ENCODE measurements at places on chromosomes 4 and X. TPM values are rescaled to one million over a fixed set of nuclear protein-coding genes. Genes with fewer than 3 reads are reported as not detected.

The BTC gene
- total RNA-seq = not detected

The CCDC110 gene
- 0.75 TPM for total RNA-seq

The ENPEP gene
- under 0.01 TPM for total RNA-seq

The FAM47B gene
- not detected for total RNA-seq

The NMU gene
- total RNA-seq = 0.72 TPM

The PRSS12 gene
- 0.56 TPM for total RNA-seq

The TCEAL6 gene
- total RNA-seq = not detected

The PDLIM5 gene
- total RNA-seq = 124 TPM

The SGMS2 gene
- 37.9 TPM for total RNA-seq

The ITGB1BP2 gene
- 2.1 TPM for total RNA-seq

The GPM6B gene
- 2.4 TPM for total RNA-seq

The DKC1 gene
- total RNA-seq = 59.9 TPM

The IGSF1 gene
- total RNA-seq = under 0.01 TPM

The CCDC120 gene
- total RNA-seq = 0.45 TPM

The UBE2K gene
- 20.0 TPM for total RNA-seq

The DCAF12L2 gene
- under 0.01 TPM for total RNA-seq

The AREG gene
- 0.09 TPM for total RNA-seq

The GJB1 gene
- total RNA-seq = not detected

The PPEF1 gene
- not detected for total RNA-seq

The STARD8 gene
- 6.1 TPM for total RNA-seq

The TMEM271 gene
- not detected for total RNA-seq

The PDLIM3 gene
- total RNA-seq = 17.1 TPM

The VEGFD gene
- total RNA-seq = 0.09 TPM

The NR0B1 gene
- not detected for total RNA-seq

The NAT8L gene
- total RNA-seq = 0.09 TPM

The GYPB gene
- total RNA-seq = not detected

The MAGEA12 gene
- total RNA-seq = not detected

The ERCC6L gene
- 4.2 TPM for total RNA-seq

The TEX13C gene
- not detected for total RNA-seq

The RBM46 gene
- total RNA-seq = not detected

The XAGE1A gene
- not detected for total RNA-seq

The MRPS18C gene
- total RNA-seq = 34.3 TPM

The SPANXN3 gene
- total RNA-seq = not detected

The PFKFB1 gene
- total RNA-seq = not detected

The VGLL1 gene
- not detected for total RNA-seq

The STOX2 gene
- total RNA-seq = 0.09 TPM

The CDK16 gene
- total RNA-seq = 46.4 TPM

The GAGE1 gene
- total RNA-seq = not detected

The PNMA5 gene
- total RNA-seq = not detected

The KLF8 gene
- 0.09 TPM for total RNA-seq

The TKTL2 gene
- total RNA-seq = not detected

The NWD2 gene
- total RNA-seq = not detected

The ETDA gene
- total RNA-seq = not detected

The MAGEA11 gene
- not detected for total RNA-seq
